ENCODE measurements at places on chromosomes 2 and 18. TPM values are rescaled to one million over a fixed set of nuclear protein-coding genes. Genes with fewer than 3 reads are reported as not detected.

The GCC2 gene
- total RNA-seq, result 23.5 TPM

The RNF152 gene
- 21.4 TPM for total RNA-seq

The GPR75 gene
- 2.9 TPM for total RNA-seq

The MAP4K3 gene
- 65.4 TPM for total RNA-seq

The CXCR4 gene
- not detected for total RNA-seq

The NEU2 gene
- total RNA-seq, result not detected

The CHRND gene
- total RNA-seq, result not detected

The UPP2 gene
- not detected for total RNA-seq

The TTC31 gene
- total RNA-seq, result 19.0 TPM

The CHRNG gene
- total RNA-seq, result not detected

The D2HGDH gene
- 23.4 TPM for total RNA-seq

The MROH2A gene
- total RNA-seq, result not detected

Measured in hair follicle dermal papilla cell (primary cell).